ENCODE measurements at places on chromosomes 3 and 15.

DNA sequence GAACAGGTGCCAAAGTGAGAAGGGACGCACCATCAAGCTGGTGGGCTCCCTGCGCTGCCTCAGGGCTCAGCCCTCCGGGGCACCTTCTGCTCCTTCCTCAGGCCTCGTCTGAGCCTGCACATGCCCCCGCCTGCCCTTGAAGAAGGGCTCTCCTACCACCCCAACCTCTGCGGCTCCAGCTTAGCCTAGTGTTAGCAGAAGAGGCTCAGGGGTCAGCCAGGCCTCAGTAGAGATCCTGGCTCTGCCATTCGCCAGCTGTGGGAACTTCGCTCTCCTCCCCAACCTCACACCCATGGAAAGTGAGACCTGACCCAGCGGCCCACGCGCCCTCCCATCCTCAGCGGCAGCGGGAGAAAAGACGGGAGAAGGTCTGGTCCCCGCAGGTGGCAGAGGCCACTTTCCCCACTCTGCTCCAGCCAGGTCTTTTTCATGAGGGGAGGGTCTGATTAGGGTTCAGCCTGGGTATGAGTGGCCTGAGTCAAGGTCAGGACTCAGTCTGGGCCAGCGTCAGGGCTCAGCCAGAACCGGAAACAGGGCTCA lies 8.2 kb downstream of the GRIP2 start:
- DNase-seq: no peak

DNA sequence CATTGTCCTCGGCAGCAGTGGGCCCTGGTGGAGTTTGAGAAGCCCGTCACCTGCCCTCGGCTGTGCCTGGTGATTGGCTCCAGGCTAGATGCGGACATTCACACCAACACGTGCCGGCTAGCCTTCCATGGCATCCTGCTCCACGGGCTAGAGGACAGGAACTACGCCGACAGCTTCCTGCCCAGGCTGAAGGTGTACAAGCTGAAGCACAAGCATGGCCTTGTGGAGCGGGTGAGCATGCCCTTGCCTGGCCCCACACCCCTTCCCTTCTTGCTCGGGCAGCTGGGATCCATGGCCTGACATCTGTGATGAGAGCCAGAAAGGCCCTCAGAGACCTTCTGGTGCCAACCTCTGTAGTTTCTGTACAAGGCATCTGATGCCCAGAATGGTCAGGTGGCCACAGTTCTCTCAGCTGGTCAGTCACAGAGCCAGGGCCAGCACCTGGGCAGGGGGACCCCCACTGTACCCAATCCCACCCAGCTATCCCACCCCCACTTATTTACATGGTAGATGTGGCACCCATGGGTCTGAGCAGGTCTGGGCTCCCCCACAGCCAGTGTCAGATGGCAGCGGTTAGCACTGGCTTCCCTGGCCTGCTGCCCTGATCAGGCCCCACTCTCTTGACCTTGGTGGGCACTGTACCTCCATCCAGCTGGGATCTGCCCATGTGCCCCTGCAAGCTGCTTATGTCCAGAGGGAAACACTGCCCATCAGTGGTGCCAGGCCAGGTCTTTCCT lies 124.9 kb downstream of the DNAJB8 start:
- no peak for DNase-seq

DNA sequence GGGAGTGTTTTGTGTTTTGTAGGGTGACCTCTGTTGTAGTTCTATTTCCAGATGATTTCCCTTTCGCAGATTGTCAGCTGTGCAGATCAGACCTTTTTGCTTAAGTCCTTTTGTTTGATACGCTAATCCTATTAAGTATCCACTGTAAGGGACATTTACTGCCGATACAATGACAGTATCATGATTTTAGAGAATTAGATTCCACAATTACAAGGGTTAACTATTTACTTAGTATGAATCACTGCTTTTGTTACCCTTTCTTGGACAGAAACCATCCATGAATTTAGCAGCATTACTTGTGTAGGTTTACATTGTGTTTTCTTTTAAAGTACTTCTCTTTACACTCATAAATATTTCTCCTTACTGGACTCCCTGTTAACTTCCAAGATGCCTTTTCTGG lies 31.4 kb downstream of the ZNF662 start:
- DNase-seq: no peak

DNA sequence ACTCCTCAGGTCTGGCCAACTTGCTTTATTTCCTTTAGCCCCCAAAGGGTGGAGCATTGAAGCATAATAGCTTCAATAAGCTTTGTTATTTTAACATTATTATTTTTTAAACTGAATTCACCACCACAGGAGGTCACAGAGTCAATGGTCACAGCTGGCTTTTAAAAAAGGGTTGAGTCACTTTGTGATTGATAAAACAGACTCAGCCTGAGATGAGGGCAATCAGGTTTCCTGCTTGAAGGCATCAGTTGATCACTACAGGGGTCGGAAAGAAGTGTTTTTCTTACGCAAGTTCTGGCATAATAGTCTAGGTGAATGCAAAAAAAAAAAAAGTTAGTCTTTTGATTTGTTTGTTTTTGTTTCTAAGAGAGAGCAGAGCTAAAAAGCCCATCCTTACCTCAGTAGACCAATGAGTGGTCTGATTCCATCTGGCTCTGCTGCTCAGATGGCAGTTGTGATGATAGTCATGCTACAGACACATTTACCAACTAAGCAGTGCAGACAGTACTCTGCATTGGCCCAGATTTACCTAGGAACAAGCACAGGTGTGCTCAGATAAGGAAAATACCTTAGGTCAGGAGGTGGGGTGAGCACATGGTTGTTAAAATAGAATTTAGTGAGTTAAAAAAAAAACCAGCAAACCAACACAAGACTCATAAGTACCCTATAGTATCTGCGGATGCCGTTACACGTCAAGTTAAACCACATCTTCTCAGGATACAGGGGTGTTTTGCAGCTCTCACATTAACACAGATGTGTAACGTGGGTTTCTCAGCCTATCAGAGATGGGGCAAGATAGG lies 22.6 kb downstream of the ZNF80 start:
- DNase-seq: no peak

DNA sequence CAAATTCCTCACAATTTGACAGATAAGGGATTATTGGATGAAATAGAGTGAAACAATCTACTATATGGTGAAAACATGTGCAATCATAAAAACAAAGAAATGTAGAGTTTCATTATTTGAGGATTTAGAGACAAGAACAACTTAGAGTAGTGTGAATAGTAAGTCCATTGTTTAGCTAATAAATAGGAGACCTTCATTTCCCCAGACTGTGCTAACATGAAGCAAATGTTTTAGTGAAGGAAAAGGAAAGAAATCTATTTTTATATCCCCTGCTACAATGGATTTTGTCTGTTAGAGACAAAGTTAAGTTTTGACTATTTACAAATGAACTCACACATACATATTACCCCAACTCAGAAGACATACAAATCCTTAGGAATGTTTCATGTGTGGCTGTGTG lies 77.8 kb downstream of the EFL1 start:
- DNase-seq: no peak

- no peak for DNase-seq
Measured at GRCh38 chr3:197260491-197261163, 37.8 kb downstream of the DLG1 start.

DNA sequence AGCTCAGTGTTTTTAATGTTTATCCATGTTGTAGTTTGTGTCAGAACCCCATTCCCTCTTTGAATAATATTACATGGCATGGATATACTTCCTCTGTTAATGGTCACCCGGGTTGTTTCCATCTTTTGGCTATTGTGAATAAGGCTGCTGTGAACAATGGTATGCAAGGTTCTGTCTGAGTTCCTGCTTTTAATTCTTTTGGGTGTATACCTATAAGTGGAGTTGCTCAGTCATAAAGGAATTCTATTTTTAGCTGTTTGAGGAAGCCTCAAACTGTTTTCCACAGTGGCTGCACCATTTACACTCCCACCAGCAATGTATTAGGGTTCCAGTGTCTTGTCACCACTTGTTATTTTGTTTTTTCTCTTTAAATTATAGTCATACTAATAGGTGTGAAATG lies 99.6 kb downstream of the SLC25A26 start:
- no peak for DNase-seq

DNA sequence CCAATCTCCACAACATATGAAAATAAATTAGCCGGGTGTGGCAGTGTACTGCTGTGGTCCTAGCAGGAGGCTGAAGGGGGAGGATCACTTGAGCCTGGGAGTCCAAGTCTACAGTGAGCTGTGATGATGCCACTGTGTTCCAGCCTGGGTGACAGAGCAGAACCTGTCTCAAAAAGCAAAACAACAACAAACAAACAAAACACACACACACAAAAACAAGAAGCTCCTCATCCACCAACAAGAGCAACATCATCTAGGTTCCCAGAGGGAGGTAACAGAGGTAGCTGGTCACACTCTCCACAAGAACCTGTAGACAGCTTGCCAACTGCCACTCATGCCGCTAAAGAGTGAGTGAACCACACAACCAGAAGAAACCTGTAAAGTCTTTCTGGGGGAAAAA lies 34.8 kb downstream of the PTPN9 start:
- no peak for DNase-seq

DNA sequence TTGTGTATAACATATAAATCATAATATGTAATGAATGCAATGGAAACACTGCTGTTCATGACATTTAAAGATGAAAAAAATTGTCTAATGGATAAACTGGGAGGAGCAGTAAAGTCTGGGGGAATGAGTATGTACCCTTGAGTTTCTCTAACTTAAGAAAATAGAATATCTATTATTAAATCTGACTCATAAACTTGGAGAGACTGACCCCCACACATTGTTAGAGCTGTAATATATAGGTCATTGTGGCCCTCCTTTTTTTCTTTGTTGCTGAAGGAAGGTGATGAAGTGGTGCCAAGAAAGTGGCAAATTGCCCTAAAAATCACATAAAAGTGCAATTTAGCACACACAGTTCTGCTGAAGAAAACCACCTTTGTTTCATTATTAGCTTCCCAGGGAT lies 389.8 kb upstream of the RARB start:
- DNase-seq: no peak

DNA sequence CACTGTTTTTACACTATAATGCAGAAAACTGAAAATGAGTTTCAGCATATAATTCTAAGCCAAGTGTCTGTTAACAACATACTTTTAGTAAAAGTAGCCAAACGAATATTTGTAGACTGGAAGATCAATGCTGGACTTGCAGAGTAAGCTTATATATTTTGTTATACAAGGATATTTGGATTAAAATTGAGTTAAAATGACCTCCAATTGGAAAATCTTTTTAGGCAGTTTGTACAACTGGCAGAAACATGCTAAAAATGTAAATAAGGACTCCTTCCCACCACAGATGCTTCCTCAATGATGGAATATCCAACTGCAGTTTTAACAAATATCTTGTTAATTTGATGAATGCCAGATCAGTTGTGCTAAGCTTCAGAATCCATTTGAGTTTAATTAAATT lies 25.3 kb downstream of the ZBBX start:
- DNase-seq: no peak

DNA sequence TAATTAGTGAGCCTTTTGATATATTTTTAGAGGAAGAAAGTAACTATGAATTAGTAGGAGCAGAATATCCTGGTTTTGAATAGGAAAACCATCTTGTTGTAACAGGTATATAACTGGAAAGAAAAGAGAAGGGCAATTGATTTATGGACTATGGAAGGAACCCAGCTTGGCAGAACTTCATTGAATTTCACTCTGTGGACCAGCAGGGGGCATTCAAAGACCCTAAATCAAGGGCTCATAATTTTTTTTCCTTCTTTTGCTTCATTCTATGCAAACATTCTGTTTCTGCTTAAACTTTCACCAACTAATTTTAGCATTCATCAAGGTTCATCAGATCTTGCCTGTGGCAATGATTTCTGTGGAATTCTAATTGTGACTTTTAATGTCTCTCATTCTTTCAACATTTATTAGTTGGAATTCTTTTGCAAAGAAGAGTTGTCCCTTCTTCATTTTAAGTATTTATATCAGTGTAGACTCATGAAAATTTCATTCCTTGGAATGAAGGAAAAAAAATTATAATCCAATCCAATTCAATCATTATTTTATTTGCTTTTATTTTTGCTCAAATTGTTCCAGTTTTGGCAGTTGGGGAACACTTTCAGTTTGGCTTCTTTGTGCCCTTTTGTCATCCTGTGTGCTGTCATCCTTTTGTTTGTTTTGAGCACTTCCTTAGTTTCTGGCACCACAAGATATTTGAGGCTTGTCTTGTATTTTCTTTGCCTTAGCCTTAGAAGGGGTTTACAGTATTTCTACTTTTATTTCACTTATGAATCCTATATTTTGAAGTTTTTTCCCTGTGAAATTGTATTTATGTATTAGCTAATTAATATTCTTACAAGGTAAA lies 30.4 kb downstream of the NXPE3 start:
- DNase-seq: no peak

- DNase-seq: no peak
Measured at GRCh38 chr3:16143861-16144447, 30.5 kb upstream of the GALNT15 start.

- no peak for DNase-seq
Measured at GRCh38 chr3:134477938-134478337, 7.8 kb downstream of the ANAPC13 start.

GRCh38 chr15:57526076-57526475 lies 65.6 kb upstream of the MYZAP start:
- no peak for DNase-seq

- no peak for DNase-seq
Measured at GRCh38 chr3:190807719-190808375, 54.6 kb downstream of the GMNC start.

GRCh38 chr3:59406943-59407342 lies 357.1 kb upstream of the CFAP20DC start:
- DNase-seq: no peak

DNA sequence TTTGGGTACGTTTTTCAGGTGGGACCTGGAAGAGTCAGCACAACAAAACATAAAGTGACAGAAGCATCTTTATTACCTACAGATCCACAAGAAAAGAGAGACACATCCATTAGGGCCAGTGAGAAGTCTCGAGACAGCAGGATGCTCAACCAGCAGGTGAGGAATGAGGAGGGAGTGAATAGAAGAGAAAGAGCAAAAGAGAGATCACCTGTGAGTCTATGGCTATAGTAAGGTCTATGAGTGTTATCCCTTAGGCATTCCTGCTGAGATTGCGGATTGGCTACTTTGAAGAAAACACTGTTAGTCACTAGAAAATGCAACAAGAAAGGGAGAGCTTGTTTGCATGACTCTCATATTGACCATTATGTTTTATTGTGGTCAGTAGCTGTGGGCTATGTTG lies 1556.2 kb upstream of the GBE1 start:
- DNase-seq: no peak

DNA sequence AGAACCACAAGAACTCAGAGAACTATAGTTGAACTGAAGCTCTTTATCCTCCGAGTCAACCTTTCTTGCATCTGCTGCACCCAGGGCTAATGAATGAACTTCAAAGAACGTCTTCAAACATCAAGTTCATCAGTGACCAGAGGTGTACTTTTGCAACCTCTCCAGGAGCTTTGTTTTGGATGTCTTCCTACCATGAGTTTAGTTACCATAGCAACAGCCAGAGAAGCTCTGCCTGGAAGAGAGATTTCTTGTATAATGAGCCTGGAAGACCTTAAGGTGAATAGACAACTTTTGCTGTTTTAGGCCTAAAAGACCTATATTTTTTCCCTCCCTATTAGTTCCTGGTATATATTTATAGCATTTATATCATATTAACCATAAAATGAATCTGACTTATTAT lies 9.1 kb downstream of the ACTC1 start:
- no peak for DNase-seq
